ENCODE measurements at places on chromosomes 13 and 19.

DNA sequence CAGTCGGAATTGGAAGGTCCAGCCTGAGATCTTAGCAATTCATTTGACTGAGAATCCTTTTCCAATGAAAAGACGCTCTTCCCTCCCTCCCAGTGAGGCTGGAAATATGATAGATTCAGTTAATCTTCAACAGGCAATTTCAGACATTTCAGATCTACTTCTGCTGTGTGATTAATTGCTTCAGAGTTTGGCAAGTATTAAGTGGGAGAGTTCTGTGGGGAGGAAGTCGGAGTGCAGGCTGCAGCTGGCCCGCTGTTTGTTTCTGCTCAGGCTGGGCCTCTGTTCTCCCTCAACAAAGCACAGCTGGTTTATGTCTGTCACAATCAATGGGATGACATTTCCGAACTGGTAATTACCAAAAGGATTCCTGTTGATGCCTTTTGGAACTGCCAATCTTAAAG, 178.2 kb downstream of the NDFIP2 start:
- no peak for DNase-seq

DNA sequence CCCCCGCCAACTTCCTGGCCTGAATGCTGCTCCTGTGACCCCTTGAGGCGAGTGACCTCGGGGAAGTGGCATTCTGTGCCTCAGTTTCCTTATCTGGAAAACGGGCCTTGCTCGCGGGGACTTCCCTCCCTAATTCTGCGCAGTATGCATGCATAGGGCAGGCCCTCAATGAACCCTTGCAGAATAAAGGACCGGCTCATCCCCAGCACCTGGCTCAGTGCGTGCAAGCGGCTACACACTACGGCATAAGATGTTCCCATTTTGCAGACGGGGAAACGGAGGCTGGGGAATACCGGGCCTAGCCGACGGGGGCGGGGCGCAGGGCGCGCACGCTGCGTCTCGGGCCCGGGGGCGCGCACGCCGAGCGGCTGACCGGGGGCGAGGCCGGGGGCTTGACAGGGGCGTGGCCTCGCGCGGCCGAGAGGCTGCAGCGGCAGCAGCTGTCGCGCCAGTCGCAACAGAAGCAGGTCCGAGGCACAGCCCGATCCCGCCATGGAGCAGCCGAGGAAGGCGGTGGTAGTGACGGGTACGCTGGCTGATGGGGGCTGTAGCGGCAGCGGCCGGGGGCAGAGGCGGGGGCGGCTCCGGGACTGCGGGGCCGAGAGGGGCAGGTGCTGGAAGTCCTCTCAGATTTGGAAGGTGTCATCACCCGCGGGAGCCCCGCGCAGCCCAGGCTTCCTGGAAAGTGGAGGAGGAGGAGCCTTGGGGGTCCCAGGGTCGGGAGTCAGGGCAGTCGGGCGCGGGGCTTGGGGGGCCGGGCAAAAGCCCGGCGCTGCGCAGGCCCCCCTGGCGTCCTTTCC, at the start of gene PGPEP1:
Gene PGPEP1 (plus strand): TSS at position 409 of the 800 bp plus-strand sequence. CDS start 84 bp downstream, at position 493.
- peak; percentile 79 for DNase-seq

- no peak for DNase-seq
Measured at GRCh38 chr19:41405776-41406175, 8.2 kb downstream of the BCKDHA start.

DNA sequence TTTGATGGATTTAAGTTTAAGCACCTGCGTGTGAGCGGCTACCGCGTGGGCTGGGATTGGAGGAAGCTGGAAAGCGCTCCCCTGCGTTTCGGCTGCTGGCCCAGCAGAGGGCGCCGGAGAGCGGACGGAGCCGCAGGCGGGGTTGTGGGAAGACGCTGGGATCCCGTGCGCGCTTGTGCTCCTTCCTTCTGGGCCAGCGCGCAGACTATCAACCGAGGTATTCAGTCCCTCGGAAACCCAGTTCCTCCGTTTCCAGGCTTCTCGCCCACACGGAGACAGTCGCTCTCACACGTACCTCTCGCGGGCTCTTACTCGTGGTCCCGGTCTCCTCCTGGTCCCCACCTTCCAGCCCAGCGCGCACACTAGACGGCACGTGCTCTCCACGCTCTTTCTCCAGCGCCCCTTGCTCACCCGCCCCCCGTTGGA, 28.8 kb downstream of the EPN1 start:
- no peak for DNase-seq

DNA sequence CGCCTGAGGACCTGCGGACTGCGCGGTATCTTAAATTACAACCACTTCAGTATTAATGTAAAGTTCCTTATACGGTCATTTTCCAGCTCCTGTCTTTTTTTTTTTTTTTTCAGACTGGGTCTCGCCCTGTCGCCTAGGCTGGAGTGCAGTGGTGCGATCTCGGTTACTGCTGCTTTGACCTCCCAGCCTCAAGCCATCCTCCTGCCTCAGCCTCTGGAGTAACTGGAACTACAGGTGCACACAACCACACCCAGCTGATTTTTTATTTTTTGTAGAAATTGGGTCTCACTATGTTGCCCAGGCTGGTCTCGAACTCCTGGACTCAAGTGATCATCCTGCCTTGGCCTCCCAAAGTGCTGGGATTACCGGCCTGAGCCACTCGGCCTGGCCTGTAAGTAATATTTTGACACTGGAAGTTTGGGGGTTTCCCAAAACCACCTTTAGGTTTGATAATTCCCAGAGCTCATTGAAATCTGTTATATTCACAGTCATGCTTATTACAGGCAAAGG, 406 bp upstream of the EID2B start:
- no peak for DNase-seq

DNA sequence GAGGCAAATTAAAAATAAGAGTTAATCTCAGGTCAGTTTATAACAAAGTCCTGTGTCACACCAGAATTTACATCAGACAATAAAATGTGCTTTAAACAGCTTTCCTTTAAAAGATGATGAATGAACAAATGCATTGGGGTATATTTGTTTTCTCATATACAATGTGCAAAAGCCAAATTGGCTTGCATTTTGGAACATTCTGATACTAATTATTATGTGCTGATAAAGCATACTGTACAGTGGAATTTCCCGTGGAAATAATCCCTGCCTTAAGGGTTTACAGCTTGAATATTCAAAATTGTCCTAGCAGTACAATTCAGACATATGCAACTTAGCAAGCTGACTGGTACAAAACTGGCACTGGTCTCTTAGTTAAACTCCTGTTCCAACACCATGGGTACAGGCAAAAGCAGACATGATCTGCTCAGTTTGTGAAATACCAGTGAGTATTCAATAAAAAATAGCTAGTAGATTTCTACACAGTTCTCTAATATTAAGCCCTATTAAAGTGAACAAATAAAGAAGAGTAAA, 373.4 kb downstream of the SLITRK1 start:
- no peak for DNase-seq

DNA sequence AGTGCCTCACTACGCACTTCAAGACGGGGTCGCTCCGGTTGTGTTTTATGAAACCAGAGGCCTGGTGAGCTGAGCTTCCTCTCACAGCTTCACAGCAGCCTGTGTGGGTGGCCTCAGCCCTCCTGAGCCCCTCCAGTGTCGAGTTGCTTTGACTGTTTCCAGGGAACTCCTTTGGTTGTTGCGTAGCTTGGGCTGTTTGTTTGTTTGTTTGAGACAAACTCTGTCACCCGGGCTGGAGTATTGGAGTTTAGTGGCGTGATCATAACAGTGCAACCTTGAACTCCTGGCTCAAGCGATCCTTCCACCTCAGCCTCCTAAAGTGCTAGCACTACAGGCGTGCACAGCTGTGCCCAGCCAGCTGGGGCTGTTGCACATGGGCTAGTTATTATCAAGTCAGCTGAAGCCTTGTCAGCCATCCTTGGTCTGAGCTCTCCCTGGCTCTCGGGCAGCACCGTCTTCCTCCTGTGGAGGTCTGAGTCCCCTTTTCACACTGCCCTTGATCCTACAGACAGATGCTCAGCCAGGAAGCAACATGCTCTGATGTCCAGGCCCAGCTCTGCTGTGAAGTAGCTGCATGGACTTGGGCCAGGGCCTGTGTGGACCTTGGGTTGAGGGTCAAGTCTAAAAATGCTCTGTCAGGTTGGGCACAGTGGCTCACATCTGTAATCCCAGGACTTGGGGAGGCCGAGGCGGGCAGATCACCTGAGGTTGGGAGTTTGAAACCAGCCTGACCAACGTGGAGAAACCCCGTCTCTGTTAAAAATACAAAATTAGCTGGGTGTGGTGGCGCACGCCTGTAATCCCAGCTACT, 10.2 kb downstream of the DOT1L start:
- DNase-seq: no peak

DNA sequence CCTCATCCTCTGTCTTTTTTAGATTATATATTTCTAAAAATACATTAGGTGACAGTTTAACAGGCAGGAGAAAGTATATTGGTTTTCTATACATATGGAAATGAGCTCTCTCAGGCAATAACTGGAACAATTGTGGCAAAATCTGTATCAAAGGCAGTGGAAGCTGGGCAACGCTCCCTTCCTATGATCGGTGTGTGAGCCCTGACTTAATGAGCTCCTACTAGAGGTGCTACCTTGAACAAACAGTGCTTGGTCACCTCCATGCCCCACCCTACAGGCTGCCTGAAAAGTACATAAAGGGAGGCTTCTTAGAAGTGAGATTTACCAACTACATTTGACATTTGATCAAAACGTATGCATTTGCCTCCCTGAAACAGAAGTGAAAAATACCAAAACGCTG, 185.3 kb downstream of the EFNB2 start:
- DNase-seq: no peak

- DNase-seq: no peak
Measured at GRCh38 chr19:33946535-33947264, 150.0 kb downstream of the KCTD15 start.

DNA sequence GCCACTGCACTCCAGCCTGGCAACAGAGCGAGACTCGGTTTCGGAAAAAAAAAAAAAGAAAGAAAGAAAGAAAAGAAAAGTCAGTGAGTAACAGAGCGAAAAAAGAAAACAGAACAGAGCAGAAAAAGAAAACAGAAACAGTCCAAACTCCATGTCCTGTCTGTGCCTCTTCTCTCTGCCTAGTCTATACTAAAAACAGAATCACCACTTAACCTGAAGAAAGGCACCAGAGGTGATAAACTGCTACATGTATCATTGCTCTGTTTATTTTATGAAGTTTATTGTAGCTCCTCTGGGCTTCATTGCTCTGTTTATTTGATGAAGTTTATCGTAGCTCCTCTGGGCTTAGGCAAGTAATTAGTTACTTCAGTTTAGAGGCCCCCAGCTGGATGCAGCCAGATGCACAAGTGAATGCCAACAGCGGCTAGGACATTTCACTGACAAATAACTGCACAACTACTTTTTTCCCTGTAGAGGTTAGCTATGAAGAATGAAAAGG, 39.2 kb downstream of the TBC1D4 start:
- no peak for DNase-seq

GRCh38 chr13:73399347-73400216, 340.8 kb downstream of the KLF5 start:
- DNase-seq: no peak

DNA sequence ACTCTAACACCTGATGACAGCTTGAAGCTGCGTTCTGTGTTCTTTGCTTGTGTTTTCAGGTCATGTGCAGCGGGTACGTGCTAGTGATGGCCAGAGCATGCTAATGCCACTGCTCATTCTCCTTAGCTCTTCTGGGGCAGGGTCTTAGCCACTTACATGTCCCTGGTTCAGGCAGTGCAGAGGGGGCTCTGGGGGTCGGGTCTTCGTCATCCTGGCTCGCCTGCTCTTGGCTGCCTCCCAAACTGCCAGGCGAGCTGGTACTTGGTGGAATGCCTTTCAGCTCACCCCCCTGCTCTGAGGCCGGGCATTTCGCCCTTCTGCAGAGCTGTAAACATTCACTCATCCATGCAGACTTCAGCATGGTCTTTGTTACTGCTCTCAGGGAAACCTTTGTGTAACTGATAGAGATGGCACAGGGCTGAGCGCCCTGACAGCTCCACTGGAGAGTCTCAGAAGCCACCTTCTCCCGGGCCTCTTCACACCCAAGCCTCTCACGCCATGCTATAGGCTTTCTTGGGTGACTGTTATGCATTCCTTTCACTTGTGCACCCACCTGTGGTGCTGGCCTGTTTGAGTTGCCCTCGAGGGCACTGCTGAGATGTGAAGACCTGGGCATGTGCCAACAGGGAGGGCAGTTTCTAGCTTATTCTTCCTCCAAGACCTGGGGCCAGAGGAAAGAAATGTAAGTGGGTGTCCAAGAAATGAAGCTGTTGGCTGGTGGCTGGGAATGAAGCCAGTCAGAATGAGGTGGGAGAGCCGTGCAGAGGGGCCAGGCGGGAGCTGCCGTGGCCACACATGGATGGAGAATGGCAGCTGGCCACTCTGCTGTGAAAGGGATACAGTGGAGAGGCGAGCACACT, 24.4 kb downstream of the FAM124A start:
- no peak for DNase-seq

- no peak for DNase-seq
Measured at GRCh38 chr13:112810608-112811007, 120.8 kb downstream of the ATP11A start.

DNA sequence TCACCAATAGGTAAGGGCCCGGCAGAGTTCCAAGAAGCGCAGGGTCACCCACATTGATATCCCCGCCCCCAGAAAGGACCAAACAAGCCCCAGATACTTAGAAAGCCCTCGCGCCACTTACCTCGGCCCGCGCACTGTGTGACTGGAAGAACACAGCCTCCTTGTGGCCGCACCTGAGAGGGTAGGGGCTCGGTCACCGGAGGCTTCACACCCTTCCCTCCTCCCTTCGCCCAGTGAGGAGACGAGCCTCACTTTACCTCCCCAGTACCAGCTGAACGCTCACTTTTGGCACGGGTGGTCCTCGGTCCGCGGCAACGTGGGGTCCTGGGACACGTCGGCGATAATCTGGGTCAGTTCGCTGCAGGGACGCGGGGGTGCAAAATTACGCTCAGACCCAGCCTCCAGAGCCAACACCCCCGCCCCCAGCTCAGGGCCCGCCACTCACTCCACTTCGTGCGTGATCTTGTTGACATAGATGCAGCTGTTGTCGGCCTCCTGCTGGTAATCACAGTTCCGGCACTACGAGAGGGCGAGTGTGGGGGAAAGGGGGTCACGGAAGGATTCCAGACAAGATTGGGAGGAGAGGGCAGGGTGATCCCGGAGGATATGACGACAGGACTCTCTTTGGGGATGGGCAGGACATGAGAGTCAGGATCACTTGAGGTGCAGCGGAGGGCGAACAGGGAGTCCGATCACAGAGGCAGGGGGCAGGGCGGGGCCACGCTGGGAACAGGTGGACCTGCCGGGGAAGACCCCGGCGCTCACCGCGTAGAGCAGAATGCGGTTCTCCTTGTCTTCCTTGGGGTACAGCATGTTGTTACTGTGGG, 568 bp downstream of the POLR2I start:
- no peak for DNase-seq

- DNase-seq: no peak
Measured at GRCh38 chr19:2223391-2223790, 12.7 kb downstream of the PLEKHJ1 start.

- peak; percentile 90 for DNase-seq
Measured at GRCh38 chr19:40806423-40807146, 7.6 kb downstream of the EGLN2 start.

GRCh38 chr19:17104679-17105078, 29.1 kb downstream of the MYO9B start:
- DNase-seq: no peak

DNA sequence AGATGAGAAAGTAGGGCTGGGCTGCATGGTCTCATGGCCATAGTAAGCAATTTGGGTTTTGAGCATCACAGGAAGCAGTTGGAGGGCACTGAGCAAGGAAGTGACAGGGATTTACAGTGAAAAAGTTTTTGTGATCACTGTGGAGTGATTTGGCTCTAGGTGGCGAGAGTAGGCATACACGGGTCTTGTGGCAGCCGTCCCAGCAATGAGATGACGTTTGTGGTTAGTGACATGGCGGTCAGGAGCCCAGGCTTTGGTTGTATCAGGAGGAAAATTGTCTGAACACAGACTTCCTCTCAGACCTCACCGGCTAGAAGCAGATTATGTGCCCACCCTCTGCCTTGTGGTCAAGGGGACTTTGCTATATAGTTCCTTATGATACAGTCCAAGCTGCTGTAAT, 3.3 kb downstream of the ZNF444 start:
- no peak for DNase-seq

GRCh38 chr19:41563854-41564514, 12.0 kb upstream of the CEACAM21 start:
- DNase-seq: no peak
